ENCODE measurements at places on chromosomes 1 and 21.

DNA sequence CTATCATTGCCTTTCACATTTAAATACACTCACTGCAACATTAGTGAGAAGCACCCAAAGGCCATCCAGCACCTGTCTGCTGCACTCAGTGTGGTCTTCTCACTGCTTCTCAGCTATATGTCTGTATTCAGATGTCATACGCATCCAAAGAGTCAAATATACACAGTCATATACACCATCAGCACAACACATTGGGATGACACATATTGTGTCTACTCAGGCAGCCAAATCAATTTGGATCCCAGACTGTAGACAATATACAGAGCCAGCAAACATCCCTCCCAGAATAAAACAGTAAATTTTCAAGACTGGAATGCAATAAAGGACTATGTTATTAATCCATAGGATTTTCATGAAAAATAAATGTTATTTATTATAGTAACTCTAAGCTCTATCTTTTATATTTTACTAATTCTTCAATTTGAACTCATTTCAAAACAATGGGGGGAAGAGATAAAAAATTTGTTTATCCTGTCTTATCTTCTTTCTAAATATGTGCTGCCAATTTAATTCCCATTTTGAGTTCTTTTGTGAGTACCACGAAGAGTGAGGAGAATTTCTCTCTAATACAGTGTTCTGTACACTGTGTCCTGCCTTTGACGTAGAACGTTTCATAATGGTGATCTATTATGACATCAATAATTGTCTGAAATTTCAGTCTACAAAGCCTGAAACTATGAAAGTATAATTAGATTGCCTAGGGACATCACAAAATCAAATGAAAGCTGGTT is 602.2 kb upstream of the CXADR start:
- DNase-seq: no peak

- peak; percentile 57 for DNase-seq
Observed at GRCh38 chr1:202106340-202107254, 16.1 kb upstream of the GPR37L1 start.

DNA sequence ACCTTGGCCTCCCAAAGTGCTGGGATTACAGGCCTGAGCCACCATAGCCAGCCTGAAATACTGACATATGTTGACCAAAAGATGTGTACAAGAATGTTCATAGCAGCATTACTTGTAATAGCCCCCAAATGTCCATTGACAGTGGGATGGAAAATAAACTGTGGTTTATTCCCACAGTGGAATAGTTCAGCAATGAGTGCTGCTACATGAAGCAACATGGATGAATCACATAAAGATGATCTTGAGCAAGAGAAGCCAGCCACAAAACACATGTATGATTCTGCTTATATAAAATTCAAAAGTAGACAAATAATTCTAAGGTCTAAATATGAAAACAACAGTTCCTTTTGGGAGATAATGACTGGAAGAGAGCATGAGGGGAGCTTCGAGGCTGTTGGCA is 9.1 kb upstream of the CREG1 start:
- no peak for DNase-seq

- DNase-seq: no peak
Observed at GRCh38 chr1:32619701-32620485, 30.5 kb downstream of the ZBTB8OS start.

Data from NCI-H226 (cell line).